ENCODE measurements at places on chromosomes 2 and 18. TPM values are rescaled to one million over a fixed set of nuclear protein-coding genes. Genes with fewer than 3 reads are reported as not detected.

DNA sequence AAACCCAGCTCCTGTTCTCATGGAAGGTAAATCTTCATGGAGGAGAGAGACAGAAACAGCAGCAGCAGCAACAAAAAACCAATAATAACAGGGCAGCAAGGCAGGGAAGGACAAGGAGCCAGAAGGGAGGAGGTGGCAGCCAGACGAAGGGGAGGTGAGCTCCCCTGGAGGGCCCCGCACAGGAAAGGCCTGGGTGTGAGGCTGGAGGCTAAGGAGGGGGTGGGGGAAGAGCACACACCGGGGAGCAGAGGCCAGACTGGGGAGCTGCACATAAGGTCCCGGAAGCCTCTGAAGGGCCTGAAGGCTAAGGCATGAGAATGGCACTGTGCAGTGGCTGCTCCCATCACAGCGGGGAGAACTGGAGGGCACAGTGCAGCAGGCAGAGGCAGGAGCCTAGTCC, 94.8 kb upstream of the SMAD7 start:
- DNase-seq = no peak

REG3G gene
- not detected for total RNA-seq

DNA sequence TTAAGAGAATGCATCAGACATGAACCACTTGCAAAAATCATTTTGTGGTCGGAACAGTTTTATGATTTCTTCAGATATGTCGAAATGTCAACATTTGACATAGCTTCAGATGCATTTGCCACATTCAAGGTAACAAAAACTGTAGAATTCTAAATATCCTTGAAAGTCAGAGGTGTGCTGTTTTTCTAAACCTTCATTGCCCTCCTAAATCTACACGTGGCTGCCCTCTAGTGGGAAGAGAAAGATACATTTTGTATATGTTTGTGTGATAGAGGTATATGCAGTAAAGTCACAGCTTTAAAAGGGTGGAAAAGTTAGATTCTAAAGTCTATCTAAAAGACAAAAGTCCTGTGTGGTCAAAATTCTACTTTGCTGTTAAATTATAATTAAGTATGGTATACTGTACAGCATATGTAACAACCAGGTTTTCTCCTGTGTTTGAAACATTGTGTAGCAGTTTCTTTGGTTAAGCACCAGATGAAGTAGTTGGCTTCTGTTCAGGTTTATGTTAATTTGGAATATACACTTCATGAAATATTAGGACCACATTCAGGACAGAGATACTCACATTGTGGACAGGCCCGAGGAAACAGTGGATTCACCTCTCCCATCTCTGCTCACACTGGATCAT, 65.9 kb upstream of the ITM2C start:
- DNase-seq = no peak

GRCh38 chr2:108485253-108485652, 36.2 kb downstream of the GCC2 start:
- DNase-seq = no peak
